ENCODE measurements at places on chromosomes 12 and 14. TPM values are rescaled to one million over a fixed set of nuclear protein-coding genes. Genes with fewer than 3 reads are reported as not detected.

Gene OR6C4
- not detected for total RNA-seq

Gene GPR137C
- 19.5 TPM for total RNA-seq

Gene ACSM4
- not detected for total RNA-seq

Gene CPNE6
- total RNA-seq: 0.44 TPM

Gene TTC5
- 37.4 TPM for total RNA-seq

Gene CLEC4E
- total RNA-seq: not detected

Gene LTA4H
- total RNA-seq: 27.6 TPM

Gene KRT74
- not detected for total RNA-seq

Gene DTD2
- 10.3 TPM for total RNA-seq

Gene SLC38A6
- 20.2 TPM for total RNA-seq

GRCh38 chr12:126719912-126720705 lies 1546.9 kb upstream of the TMEM132C start:
- DNase-seq: no peak

DNA sequence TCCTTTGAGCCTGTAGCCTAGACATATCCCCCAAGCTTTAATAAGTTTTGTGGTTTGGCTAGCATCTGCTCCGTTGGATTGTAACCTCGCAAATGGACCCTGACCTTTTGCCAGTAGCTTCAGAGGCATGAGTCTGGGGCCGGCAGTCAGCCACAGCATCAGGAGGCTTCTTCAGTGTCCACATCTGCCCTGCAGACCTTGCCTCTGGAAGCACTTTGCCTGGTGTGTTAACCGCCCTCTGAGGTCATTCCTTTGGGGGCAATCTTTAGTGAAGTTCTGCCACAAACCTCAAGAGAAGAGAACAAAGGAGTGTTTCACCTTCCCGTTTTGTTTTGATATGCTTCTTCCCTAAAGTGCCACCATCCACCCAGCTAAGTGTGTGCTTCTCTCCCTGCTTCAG lies 71.4 kb downstream of the GNS start:
- no peak for DNase-seq

DNA sequence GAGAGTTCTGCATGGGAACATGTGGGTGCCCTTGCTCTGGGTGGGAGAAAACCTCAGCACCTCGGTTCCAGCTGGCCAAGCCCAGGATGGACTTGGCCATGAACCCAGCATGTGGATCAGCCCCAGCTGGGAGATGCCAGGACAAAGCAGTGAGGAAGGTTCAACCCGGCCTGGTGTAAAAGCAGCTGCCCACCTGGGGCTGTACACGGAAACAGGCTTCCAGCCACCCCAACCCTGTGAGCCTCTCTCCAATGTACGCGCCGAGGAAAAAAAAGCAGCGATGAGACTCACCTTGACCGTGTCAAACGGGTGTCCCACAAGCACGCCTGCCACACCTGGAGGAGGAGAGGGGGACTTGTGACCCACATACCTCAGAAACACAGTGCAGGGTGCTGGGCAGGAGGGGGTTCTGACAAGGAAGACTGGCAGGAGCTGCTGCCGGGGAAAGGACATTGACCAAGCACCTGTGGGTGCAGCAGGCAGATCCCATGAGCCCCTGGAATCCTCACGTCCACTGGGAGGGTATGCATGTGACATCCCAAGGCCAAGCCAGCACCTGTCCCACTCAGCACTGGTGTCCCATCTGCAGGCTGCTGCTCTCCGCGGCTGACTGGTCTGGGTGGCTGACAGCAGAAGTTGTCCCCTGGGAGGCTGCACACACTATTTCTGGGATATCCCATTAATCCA lies 7.5 kb downstream of the SLC25A29 start:
- peak; percentile 48 for DNase-seq

- DNase-seq: no peak
Observed at GRCh38 chr12:30570211-30570890, 125.3 kb downstream of the IPO8 start.

DNA sequence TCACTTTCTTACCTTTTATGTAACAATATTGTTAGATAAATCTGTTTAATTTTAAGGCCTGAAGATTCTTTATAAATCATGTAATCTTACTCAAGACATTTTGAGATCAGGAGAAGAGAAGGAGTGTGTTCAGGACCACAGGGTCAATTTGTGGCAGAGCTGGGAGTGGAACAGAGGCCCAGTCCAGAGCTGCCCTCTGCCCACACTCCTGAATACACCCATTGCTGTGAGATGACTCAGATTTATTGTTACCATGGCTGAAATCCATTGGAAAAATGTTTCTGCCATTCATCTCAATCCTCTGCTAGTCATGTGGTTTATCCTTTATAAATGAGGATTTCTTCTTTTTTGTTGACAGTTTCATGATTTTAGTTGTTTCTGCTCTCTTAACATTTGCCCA lies 100.5 kb upstream of the STXBP6 start:
- DNase-seq: no peak

DNA sequence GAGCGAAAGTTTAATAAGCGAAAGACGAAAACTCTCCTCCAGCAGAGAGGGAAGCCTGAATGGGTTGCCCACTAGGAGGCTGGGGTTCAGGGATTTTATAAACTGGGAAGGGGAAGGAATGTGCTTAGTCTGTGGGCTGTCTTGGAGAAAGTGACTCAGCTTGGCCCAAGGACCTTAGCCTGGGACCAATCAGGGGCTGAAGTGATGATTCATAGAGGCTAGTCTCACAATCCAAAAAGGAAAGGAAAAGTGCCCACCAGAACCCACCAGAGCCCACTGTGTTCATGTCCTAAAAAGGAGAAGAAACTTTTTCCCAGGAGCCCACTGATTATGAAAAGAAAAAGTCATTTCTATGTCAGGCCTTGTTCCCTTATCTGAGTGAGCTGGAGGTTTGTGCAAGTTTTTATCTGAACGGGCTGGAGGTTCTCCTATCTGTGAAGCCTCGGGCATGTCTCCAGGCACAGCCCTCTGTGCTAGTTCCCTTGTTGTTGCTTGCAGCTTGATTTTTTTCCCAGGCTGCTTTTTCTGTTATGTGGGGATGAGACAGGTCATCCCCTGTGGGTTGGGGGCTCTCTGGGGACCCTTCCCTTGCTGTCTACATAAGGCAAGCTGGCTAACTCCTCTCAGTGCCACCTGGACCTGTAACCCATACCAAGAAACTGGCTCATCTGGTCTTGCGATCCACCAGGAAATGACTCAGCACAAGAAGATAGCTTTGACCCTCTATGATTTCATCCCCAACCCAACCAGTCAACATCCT lies 8.3 kb upstream of the GOLGA5 start:
- DNase-seq: no peak

- no peak for DNase-seq
Observed at GRCh38 chr12:50894241-50894640, 51.5 kb downstream of the TMPRSS12 start.

- no peak for DNase-seq
Observed at GRCh38 chr12:15842108-15842507, 40.1 kb upstream of the STRAP start.

GRCh38 chr12:90004319-90005074 lies 295.9 kb upstream of the ATP2B1 start:
- DNase-seq: no peak

GRCh38 chr12:120363274-120363855 lies 5.6 kb downstream of the MSI1 start:
- peak; percentile 52 for DNase-seq

GRCh38 chr12:122944605-122945592 lies 21.4 kb downstream of the ABCB9 start:
- DNase-seq: no peak

DNA sequence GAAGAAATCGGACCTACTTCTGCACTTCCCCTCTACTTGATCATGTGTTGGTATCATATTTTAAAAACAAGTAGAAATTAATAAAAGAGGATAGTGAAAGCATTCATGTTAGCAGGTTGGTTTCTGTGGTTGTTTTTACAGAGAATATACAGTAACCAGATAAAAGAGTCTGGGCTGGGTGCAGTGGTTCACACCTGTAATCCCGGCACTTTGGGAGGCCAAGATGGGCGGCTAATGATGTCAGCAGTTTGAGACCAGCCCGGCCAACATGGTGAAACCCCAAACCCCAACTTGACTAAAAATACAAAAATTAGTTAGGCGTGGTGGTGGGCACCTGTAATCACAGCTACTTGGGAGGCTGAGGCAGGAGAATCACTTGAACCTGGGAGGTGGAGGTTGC lies 55.9 kb downstream of the LRP6 start:
- no peak for DNase-seq

GRCh38 chr12:53064613-53065436 lies 14.4 kb downstream of the SPRYD3 start:
- no peak for DNase-seq

DNA sequence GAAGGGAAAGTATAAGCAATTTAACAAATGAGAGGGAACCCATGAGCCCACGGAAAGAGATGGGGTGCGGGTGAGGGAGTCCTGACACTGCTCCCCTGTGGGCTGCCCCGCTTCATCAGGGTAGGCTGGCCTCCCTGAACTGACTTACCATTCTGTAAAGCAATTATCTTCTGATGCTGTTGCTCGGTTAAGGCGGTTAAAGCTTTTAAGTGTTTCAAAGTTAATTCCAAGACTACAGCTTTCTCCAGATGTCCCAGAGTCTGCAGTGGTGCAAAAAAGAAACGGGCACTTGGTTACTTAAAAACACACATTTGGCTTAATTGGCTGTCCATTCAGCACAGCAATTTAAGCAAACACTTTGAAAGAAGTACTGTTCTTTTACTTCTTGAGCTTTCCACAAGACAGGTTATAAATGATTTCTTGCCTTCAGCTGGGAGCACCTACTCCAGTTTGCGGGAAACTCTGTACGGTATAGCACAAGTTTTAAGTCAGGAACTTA lies 1.3 kb downstream of the BHLHE41 start:
- DNase-seq: no peak

All from glutamatergic neuron (in vitro differentiated cells).